Breast epithelium (tissue), 4 donors: ENCODE measurements at places on chromosomes 7 and 10. TPM values are rescaled to one million over a fixed set of nuclear protein-coding genes. Genes with fewer than 3 reads are reported as not detected.

DNA sequence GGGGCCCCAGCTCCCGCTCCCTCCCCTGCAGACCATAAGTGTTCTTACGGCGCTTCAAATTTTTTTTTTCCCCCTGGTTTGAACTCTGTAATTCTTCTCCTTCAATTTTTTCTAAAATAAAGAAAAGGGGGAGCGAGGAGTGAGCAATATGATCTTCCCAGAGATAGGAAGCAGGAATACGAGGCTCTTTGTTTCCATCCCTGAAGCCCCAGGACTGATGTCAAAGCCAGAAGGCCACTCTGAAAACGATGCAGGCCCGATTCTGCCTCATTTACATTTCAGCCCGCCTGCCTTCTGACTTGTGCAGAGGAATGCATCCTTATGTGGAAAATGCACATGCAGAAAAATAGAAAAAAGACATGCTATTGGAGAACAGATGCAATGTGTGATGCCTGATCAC lies 401.5 kb upstream of the MKI67 start:
- H3K4me1 ChIP-seq = no peaks in the 10 kb centered on the region
- no peak overlapping the region for H3K4me3 ChIP-seq
- peaks cover 4% of the 10 kb centered on the region for H3K27me3 ChIP-seq
- H3K27ac ChIP-seq = no peak overlapping the region
- DNase-seq = no peak
- H3K36me3 ChIP-seq = no peaks in the 10 kb centered on the region

DNA sequence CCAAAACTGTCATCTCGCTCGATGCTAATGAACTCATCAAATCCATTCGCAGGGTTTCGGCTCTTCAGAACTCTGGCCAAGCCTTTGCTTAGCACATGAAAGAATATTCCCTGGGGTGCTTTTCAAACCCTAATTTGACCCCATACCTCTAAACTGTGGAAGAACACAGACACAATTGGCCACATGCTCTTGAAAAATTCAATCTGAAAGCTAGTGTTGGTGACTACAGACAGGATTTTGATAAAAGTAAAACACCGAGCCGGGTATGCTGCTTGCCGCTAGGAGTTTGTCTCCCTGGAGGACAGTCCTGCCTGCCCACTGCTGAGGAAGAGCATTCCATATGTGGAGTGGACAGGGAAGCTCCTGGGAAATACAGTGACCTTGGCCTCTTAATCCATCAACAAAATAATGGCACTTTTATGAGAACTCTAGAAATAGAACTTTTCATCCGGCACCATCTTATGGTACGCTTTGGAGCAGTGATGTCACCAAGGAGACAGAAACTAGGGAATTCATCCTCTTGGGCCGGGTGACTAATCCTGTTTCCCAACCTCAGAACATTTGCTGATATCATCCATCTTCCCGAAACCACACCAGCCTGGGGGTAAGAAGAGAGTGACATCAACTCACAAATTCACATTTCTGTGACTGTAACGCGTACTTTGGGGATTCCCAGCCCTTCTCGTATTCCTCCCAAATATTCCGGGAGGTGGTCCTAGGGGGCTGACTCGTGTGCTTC lies 34.2 kb downstream of the MTURN start:
- peak overlapping the region; percentile 77 for H3K27ac ChIP-seq
- H3K36me3 ChIP-seq = no peaks in the 10 kb centered on the region
- no peaks in the 10 kb centered on the region for H3K27me3 ChIP-seq
- DNase-seq = no peak
- H3K4me1 ChIP-seq = peaks cover 30% of the 10 kb centered on the region
- H3K4me3 ChIP-seq = no peak overlapping the region

DNA sequence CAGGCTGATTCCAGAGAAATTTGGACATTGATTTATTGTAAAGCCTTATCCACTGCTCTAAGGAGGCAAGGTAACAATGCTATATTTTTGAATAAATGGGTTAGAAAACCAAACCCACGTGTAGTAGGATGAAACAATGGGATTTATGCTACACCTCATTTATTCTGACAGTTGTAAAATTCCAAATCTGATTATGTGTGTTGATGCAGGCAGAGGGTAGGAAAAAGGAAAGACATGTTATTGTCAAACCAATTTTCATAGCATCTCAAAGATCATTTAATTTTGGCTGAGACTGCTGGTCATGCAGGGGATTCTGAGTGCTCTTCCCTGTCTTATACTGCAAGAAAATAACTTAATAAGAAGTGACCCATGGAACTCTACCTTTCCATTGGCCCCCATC lies 1219.9 kb upstream of the SORCS1 start:
- H3K36me3 ChIP-seq = no peaks in the 10 kb centered on the region
- DNase-seq = no peak
- no peaks in the 10 kb centered on the region for H3K27me3 ChIP-seq
- H3K4me3 ChIP-seq = no peak overlapping the region
- no peak overlapping the region for H3K27ac ChIP-seq

DNA sequence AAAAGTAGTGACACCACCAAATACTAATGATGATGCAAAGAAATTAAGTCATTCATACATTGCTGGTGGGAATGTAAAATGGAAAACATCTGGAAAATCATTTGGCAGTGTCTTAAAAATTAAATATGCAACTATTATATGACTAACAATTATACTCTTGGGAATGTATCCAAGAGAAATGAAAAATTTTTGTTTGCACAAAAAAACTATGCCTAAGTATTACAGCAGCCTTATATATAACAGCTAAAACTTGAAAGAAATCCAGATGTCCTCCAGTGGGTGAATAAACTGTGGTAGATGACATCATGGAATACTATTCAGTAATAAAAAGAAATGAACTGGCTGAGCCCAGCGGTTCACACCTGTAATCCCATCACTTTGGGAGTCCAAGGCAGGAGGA lies 132.0 kb downstream of the NEBL start:
- no peaks in the 10 kb centered on the region for H3K4me1 ChIP-seq
- H3K27ac ChIP-seq = no peak overlapping the region
- no peak overlapping the region for H3K4me3 ChIP-seq
- no peak for DNase-seq

DNA sequence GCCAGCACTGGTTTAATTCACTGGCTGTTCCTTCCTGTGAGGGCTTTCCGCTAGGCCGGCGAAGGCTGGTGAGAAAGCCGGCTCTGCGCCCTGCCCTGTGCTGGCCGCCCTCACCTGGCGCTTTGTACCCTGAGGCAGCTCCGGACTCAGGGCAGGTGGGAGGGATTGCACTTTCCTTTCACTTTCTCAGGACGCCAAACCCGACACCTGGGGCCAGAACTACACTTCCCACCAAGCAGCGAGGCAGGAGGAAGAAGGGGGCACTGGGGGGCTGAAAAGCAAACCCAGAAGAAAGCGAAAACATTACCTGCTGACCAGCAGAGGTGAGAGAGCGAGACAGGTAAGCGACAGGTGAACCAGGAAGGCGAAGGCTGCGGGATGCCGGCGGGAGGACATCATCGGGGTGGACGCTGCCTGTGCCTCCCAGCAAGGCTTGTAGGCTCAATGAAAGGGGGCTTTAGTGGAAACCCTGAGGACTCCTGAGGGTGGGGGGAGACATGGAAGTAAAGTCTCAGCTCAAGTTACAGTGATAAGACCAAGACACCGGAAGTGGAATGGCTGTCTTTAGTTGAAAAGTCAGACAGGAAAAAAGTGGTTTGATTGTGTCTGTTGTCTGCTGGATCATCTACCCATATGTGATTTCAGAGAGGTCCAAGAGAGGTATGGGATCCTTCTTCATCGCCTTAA lies at the start of gene RAB19:
Gene RAB19 (plus strand): TSS at position 181 of the 687 bp plus-strand sequence. CDS start 3,589 bp downstream, outside the sequence.
- peak within 1 kb of the TSS; percentile 9 for H3K4me3 ChIP-seq
- H3K36me3 ChIP-seq = no peaks in the 10 kb centered on the region
- H3K27ac ChIP-seq = peak within 1 kb of the TSS; percentile 59
- H3K4me1 ChIP-seq = no peaks in the 10 kb centered on the region

GRCh38 chr7:116780521-116780920 lies 81.9 kb upstream of the CAPZA2 start:
- no peak for DNase-seq
- H3K27ac ChIP-seq = peak overlapping the region; percentile 57
- no peak overlapping the region for H3K4me3 ChIP-seq

DNA sequence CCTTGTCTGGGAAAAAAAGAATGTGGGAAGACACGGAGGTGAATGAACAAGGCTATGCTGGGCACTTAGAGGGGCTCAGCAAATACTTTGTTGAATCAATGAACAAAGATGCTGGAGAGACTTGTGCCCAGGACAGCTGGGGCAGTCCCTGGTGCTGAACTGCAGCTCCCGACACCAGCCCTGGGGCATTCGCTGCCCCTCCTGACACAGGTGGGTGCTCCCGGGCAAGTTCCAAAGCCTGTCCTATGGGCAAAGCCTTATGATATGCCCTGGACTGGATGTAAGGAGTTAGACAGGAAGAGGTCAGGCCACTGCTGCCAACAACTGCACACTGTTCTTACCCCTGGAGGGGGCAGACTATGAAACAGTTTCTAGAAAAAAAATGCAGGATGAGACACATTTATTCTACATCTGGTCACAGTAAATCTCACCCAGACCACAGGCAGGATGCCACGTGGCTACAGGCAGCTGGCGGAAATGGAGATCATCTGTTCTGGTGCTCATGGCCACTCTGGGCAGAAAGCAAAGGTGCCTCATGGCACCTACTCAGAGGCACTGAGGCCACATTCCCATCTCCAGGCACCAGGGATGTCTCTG lies 21.9 kb upstream of the FRAT2 start:
- no peak overlapping the region for H3K4me3 ChIP-seq
- no peaks in the 10 kb centered on the region for H3K36me3 ChIP-seq
- H3K4me1 ChIP-seq = no peaks in the 10 kb centered on the region
- no peak for DNase-seq
- H3K27ac ChIP-seq = no peak overlapping the region

GRCh38 chr7:78673272-78673671 lies 780.2 kb downstream of the MAGI2 start:
- H3K27ac ChIP-seq = no peak overlapping the region
- no peak overlapping the region for H3K4me3 ChIP-seq
- no peaks in the 10 kb centered on the region for H3K36me3 ChIP-seq
- H3K4me1 ChIP-seq = no peaks in the 10 kb centered on the region
- no peak for DNase-seq
- no peaks in the 10 kb centered on the region for H3K27me3 ChIP-seq

GRCh38 chr7:8389593-8390261 lies 43.7 kb upstream of the NXPH1 start:
- H3K27ac ChIP-seq = no peak overlapping the region
- DNase-seq = no peak
- no peaks in the 10 kb centered on the region for H3K4me1 ChIP-seq
- H3K27me3 ChIP-seq = no peaks in the 10 kb centered on the region

GRCh38 chr7:128879939-128880746 lies 17.5 kb downstream of the ATP6V1F start:
- no peaks in the 10 kb centered on the region for H3K27me3 ChIP-seq
- H3K4me3 ChIP-seq = no peak overlapping the region
- no peaks in the 10 kb centered on the region for H3K36me3 ChIP-seq
- no peak overlapping the region for H3K27ac ChIP-seq
- no peaks in the 10 kb centered on the region for H3K4me1 ChIP-seq

DNA sequence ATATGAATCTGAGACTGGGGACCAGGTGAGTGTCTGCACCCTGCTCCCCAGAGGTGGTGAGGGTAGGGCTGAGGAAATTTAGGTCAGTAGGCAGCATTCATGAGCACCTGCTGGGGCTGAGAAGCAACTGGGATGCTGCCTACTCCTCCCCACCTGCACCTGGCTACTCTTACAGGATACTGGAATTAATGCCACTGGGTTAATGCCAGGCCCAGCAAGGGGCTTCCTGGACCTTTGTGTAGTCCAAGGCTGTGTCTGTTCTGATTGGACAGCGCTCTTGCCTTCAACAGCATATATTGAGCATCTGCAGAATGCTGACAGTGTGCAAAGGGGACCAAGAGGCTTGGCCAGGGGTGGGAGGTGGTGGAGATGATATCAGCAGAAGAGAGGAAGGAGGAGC lies 32.1 kb downstream of the ADCYAP1R1 start:
- no peak overlapping the region for H3K27ac ChIP-seq
- H3K4me3 ChIP-seq = no peak overlapping the region
- H3K36me3 ChIP-seq = no peaks in the 10 kb centered on the region
- H3K4me1 ChIP-seq = no peaks in the 10 kb centered on the region
- H3K27me3 ChIP-seq = no peaks in the 10 kb centered on the region

- no peak overlapping the region for H3K4me3 ChIP-seq
- no peak overlapping the region for H3K27ac ChIP-seq
- no peaks in the 10 kb centered on the region for H3K36me3 ChIP-seq
- no peak for DNase-seq
Observed at GRCh38 chr7:41135511-41135910, 567.4 kb downstream of the INHBA start.

GRCh38 chr7:94970085-94970576 lies 62.7 kb downstream of the PPP1R9A start:
- no peak overlapping the region for H3K4me3 ChIP-seq
- H3K36me3 ChIP-seq = no peaks in the 10 kb centered on the region
- no peak overlapping the region for H3K27ac ChIP-seq
- H3K4me1 ChIP-seq = no peaks in the 10 kb centered on the region
- H3K27me3 ChIP-seq = no peaks in the 10 kb centered on the region

GRCh38 chr10:77233466-77233865 lies 404.1 kb downstream of the KCNMA1 start:
- H3K4me3 ChIP-seq = no peak overlapping the region
- H3K27me3 ChIP-seq = no peaks in the 10 kb centered on the region
- no peak overlapping the region for H3K27ac ChIP-seq
- H3K4me1 ChIP-seq = no peaks in the 10 kb centered on the region
- DNase-seq = no peak

GRCh38 chr7:94904982-94905381 lies 2.4 kb upstream of the PPP1R9A start:
- no peaks in the 10 kb centered on the region for H3K36me3 ChIP-seq
- no peak overlapping the region for H3K4me3 ChIP-seq
- no peak for DNase-seq
- no peaks in the 10 kb centered on the region for H3K27me3 ChIP-seq

GRCh38 chr7:21915140-21915539 lies 30.6 kb downstream of the CDCA7L start:
- H3K4me3 ChIP-seq = no peak overlapping the region
- peaks cover 6% of the 10 kb centered on the region for H3K36me3 ChIP-seq
- no peak for DNase-seq
- no peaks in the 10 kb centered on the region for H3K27me3 ChIP-seq
- H3K4me1 ChIP-seq = no peaks in the 10 kb centered on the region

- H3K4me3 ChIP-seq = no peak overlapping the region
- DNase-seq = no peak
- peak overlapping the region; percentile 67 for H3K27ac ChIP-seq
- H3K36me3 ChIP-seq = no peaks in the 10 kb centered on the region
Observed at GRCh38 chr10:69460576-69461242, 9.4 kb downstream of the TSPAN15 start.

The GPR22 gene
- not detected for total RNA-seq

The AKR1C4 gene
- not detected for total RNA-seq

The HOXA5 gene
- 11.5 TPM for total RNA-seq

The GPER1 gene
- 3.3 TPM for total RNA-seq

The BICC1 gene
- total RNA-seq = 35.5 TPM

The PTN gene
- 343 TPM for total RNA-seq

The SPDYE8 gene
- not detected for total RNA-seq

The SEMA3A gene
- total RNA-seq = 2.9 TPM

The PTPRZ1 gene
- 32.1 TPM for total RNA-seq

The C10orf71 gene
- not detected for total RNA-seq

The ADIRF gene
- total RNA-seq = 1,074 TPM

The ADRA2A gene
- 7.8 TPM for total RNA-seq

The AZGP1 gene
- 4,981 TPM for total RNA-seq

The MGAM2 gene
- 2.3 TPM for total RNA-seq
